Stimulated activated CD8-positive, alpha-beta memory T cell treated with anti-CD3 and anti-CD28 coated beads, Interleukin-12 subunit alpha, Interleukin-12 subunit beta, amount 100 ng/mL, for 4 hours (primary cell): ENCODE measurements at places on chromosomes 6 and 20.

GRCh38 chr6:121614115-121614514 is 178.7 kb downstream of the GJA1 start:
- DNase-seq, result no peak

DNA sequence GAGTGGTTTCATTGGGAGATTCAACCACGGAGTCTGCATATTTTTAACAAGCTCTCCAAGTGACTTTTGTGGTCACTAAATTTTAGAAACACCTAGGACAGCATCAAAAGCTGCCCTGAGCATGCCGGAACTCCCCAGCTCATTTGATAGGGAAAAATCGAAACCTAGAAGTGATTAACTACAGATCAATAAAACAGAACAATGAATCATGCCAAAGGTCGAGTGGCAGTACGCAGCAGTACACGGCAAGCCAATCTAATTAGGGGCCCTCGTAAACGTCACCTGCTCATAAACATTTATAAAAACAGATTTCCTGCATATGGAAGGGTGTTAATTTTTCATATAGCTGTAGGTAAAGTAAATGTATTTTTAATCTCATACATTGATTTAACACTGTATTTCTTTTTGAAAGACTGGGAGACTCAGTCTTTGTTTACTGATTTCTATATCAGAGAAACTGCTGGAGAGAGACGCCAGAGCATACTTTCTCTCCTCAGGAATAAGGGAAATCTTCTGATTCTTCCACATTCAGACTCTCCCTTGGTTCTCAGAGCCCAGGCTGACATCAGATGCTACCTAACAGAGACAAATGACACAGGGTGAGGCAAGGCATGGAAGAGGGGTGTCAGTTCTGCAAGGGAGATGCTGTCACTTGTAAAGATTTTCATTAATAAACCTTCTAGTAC is 232.5 kb downstream of the PTPRT start:
- no peak for DNase-seq

GRCh38 chr6:104527761-104528415 is 331.8 kb downstream of the HACE1 start:
- no peak for DNase-seq

- DNase-seq, result no peak
Observed at GRCh38 chr6:53134601-53135235, 13.9 kb downstream of the GCM1 start.

- no peak for DNase-seq
Observed at GRCh38 chr20:57600320-57601210, 19.7 kb downstream of the ZBP1 start.

DNA sequence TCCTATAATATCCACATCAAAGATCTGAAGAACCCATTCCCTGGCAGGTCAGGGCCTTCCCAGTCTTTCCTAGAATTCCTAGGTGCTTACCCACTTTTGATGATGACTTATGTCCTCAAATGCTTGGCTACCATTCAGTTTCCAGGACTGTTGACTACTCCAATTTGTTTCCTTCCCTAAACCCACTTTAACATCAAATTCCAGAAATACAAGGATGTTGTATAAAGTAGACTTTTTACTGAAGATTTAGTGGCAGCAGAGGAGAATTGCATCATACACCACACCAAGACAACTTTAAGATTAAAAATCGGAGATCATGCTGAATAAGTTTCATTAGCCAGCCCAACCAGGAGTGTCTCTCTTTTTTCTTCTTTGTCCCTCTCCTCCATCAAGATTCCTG is 203.3 kb upstream of the LAMP5 start:
- no peak for DNase-seq

- no peak for DNase-seq
Observed at GRCh38 chr6:110708295-110708950, 106.8 kb downstream of the CDK19 start.

GRCh38 chr6:57021086-57021720 is 25.3 kb upstream of the KIAA1586 start:
- no peak for DNase-seq

DNA sequence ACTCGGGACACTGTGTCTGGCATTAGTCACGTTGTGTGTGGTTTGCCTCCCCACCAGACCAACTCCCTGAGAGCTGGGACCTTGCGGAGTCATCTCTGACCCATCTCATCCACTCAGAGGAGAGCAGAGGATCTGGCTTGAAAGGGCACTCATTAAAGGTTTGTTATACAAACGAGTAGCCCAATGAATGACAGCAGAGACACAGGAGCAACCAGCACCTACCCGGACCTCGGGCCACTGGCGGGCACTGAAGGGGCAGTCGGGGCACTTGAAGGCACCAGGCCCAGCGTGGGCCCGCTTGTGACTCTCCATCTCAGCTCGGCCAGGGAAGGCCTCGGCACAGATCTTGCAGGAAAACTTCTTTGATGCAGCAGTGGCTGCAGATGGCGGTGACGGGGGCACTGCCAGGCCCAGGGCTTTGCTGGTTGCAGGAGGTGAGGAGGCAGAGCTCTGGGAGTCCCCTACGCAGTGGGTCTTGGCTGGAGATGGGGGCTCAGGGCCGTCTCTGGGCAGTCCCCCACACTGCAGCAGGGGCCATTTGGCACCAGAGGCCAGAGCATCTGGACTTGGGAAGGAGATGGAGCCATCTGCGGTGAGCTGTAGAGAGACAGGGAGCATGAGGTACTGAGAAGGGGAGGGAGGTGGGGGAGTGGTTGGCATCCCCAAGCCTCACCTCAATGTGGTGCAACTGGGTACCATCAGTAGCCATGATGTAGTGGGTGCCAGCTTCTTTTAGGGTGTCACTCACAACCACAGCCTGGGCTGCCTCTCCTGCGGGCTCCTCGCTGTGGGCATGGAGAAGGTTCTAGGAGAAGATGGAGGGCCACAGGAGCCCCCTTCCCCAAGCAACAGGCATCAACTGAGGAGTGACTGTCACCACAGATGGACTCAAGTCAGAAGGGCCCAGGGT is 17.7 kb downstream of the PCIF1 start:
- no peak for DNase-seq

- no peak for DNase-seq
Observed at GRCh38 chr20:19861147-19861759, 103.2 kb downstream of the RIN2 start.

DNA sequence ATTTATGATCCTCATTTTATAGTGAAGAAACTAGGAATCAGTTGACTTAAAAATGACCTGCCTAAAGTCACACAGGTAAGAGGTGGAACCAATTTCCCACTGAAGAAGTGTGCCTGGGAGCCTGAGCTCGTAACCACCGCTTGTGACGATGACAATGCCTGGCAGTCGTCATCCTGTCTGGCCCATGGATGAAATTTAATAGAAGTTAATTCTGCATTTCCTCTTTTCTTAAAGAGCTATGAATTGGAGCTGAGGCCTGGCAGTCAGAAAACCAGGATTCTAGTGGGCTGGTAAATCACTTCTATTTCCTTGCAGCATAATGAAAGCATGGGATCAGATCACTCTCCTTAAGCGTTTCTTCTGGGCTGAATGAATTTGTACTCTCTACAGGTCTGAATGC is 200.0 kb upstream of the SGK1 start:
- no peak for DNase-seq

DNA sequence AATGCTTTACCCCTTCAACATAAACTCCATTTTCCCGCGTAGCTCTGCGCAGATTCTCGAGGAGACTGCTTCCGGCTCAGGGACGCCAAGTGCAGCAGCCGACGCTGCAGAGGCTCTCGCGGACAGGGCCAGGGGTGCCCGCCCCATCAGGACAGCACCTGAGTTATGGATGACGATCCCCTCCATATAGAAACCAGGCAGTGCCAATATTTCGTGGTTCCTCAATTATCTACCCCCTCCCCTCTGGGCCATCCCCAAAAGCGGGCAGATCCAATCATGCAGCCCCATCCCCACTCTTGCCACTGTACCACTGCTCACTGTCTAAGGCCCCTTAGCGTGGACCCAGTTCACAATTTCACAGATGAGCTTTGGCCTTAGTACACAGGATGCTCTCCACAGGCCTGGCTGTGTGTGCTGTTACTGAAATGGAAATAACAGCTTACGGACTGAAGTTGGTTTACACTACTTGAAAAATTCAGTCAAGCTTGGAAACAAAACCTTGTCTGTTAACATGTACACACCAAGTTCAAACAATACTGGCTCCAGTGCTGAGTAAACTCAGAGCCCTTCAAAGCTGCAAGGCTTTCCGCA is 74.5 kb downstream of the DACT2 start:
- DNase-seq, result no peak

GRCh38 chr6:101595276-101595675 is 201.8 kb downstream of the GRIK2 start:
- no peak for DNase-seq

- DNase-seq, result no peak
Observed at GRCh38 chr6:36122495-36123269, 7.6 kb upstream of the MAPK13 start.

GRCh38 chr6:79671600-79672266 is 40.6 kb downstream of the SH3BGRL2 start:
- DNase-seq, result peak; percentile 43

- no peak for DNase-seq
Observed at GRCh38 chr6:157710604-157711003, 112.4 kb upstream of the SNX9 start.

GRCh38 chr6:17583811-17584210 is 16.3 kb upstream of the FAM8A1 start:
- no peak for DNase-seq

- no peak for DNase-seq
Observed at GRCh38 chr6:166541876-166542579, 44.5 kb downstream of the RAMACL start.

DNA sequence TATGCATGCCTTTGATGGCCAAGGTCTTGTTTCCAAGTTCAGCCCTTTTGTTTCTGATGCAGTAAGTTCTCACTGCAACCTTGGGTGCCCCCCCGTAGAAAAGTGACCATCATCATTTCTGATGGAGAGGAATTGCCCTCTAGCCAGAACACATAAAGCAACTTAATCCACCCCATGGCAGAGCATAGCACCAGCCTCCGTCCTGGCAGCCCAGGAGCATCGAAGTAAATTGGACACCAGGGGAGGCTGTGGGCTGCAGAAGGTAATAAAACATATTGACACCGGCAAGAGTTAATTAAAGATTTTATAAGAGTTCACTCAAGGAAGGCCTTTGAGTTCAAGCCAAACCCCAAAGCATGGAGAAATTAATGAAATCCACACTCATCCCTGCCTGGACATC is 39.2 kb upstream of the CST7 start:
- no peak for DNase-seq

DNA sequence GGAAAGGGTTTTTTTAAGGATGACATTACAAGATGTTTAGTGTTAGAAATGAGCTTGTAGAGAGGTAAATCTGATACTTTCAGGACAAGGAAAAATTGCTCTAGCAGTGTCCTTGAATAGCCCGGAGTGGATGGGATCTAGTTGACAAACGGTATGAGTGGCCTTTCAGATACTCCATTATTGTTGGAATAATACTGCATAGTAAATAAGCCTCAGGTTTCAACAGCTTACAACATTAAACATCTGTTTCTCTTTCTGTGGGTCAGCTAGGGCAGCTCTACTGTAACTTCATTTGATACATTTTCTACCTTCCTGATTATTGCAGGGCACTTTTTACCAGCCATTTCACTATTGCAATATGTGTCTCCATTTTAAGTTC is 118.0 kb downstream of the B3GAT2 start:
- no peak for DNase-seq

DNA sequence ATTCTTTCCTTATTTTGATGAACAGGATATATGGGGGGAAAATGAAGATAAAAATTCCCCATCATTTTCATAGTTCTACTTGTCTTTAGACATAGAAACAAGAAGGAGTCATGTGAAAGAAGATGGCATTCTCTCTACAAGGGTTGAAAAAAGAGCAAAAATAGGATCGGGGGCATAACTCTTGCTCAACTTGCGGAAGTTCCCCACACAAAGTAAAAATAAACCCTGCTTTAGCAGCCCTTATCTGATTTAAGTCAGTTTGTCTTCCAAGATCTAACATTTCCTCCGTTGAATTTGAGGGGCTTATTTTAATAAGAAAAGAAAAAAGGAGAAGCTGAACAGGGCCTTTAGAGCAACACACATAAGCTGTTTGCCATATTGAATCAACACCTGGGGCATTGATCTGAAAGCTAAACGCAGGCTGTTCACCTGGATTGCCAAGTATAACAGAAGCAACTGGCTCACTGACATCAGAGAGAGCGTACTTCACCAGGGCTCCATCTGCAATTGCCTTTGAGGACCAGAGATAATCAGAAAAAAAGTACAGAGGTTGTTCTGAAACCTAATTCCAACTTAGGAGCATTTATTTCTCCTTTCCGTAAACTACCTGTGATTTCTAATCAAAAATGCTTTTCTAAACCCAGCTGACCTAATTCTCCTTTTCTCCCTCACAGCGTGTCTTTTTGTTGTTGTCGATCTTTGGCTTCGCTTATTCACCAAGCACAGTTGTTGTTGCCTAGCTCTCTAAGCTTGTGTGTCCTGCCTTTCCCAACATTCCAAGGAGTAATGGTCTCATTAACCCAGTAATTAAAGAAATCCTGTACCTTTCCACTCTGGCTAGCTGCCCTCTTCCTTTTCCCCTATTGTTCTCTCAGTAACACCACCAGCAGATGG is 568.0 kb downstream of the KIF16B start:
- no peak for DNase-seq

DNA sequence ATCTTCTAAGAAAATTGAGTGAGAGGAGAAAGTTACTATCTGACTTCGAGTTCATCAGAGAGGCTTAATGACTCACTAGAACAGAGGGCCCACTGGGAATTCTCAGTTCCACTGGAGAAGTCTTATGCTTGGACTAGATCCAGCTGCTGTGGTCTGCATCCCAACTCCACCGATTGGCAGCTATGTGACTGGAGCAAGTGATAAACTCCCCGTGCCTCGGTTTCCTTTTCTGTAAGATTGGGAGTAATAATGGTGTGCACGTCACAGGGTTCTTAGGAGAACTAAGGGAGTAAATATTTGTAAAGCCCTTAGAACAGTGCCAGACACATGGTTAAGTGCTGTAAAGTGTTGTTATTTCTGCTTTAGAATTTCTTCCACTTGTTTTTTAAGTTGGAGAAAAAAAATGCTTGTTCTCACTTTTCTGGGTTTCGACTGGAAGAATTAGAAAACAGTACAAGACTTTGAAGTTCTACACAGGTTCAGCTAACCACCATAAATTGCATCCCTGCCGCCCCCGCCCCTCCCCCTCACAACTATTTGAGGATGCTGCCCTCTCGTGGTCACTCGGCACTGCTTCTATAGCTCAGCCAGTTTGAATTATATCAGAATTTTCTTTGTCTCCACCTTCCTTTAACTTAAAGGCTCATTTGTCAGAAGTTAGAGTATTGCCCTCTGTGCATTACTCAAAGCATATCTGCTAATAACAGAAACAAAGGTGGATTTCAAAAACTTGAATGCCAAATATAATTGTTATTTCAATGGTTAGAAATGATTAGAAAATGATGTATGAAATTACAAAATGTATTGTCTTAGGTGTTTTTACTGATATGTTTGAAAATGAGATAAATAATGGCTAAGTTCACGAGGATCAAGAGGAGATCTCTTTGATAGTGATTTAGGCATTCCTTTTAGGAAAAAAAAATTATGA is 95.0 kb upstream of the IFNGR1 start:
- DNase-seq, result peak; percentile 43
